Brain (organoid and tissue), 16 donors: ENCODE measurements at places on chromosomes 12 and 14.

DNA sequence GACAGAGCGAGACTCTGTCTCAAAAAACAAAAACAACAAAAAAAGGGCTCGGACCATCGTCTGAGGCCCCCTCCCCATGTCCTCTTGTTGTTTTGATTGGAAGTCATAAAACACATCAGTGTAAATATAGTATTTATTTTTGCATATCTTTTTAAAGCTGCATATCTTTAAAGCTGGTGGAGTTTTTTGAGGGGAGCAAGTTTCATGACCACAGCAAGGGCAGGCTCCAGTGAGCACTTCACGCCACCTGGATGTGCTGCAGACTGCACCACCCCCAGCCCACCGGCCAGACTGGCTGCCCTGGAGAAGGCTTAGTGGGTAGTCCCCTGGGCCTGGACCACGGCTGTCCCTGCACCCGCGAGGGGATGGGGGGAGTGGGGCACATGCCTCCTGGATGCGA is 11.9 kb upstream of the BCL7A start:
- DNase-seq, result no peak

- peak; percentile 93 for DNase-seq
These were observed 85.8 kb upstream of the BCAT1 start for GRCh38 chr12:25034676-25035075.

GRCh38 chr12:726281-727140 is 25.9 kb upstream of the WNK1 start:
- no peak for DNase-seq

DNA sequence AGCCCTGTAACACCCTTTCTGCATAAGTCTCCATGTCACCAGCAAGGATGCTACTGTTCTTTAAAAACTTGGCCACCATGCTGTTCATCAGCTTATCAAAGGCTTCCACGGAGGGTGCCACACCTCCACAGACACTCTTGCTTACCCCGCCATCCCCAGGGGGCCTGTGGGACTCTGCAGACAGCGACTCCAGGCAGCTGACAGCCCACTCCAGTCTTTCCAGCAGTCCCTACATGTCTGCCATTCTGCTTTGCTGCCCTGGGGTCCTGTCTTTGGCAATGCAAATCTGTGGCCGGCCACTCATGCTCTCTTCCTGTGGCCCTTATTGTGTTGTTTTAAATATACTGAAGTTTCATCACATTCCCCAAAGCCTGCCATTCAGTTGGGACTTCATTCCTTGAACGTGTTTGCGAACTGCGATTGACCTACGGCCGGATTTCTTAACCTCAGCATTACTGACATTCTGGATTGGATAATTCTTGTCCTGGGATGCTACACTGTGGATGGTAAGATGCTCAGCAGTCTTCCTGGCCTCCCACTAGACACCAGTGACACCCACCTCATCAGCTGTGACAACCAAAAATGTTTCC is 125.6 kb downstream of the FOXN3 start:
- no peak for DNase-seq

DNA sequence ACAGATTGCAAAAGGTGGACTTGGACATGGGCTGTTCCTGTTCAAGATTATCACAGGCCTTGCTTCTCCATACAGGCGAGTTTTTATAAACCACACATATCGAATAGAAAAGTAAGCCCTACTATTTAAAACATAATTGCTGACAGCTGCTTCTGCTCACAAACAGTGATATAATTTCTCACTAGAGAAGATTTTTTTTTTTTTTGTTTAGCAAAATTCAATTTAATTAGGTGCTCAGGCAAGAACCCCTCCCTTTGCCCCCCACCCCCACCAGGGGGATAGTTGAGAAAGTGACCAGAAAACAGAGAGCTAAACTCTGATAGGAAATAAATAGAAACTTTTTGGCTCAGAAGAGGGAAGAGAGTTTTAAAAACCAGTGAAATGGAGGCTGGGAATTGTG is 132.8 kb upstream of the CRY1 start:
- DNase-seq, result no peak

DNA sequence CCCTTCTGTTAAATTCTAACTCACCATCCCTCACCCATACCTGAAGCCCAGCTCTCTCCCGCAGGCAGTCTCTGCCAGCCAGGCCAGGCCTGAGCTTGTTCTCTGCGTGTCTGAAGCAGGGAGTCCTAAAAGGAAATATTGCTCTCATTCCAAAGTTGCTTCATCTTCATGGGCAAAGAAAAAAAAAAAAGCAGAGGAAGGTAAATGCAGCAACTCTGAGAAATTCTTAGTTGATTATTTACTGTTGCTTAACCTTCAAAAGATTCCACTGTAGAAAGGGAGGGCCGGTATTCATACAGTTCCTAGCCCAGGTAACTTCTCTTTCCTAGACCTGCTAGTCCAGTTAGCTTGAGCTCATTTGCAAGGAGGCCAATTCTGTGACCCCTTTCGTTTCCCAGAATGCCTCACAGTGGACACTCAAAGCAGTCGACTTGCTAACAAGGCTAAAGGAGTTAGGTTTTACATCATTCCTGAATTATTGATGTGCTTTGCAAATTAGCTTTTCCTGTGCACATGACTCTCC is 193.5 kb upstream of the EEA1 start:
- no peak for DNase-seq

- DNase-seq, result no peak
These were observed 208.6 kb downstream of the BTG1 start for GRCh38 chr12:91937009-91937408.

DNA sequence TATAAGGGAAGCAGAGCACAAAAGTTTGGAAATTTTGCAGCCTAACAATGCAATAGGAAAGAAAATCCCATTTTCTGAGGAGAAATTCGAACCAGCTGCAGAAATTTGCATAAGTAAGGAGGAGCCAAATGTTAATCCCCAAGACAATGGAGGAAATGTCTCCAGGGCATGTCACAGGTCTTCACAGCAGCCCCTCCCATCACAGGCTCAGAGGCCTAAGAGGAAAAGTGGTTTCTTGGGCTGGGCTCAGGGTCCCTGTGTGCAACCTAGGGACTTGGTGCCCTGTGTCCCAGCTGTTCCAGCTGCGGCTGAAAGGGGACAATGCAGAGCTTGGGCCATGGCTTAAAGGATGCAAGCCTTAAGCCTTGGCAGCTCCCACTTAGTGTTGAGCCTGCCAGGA is 190.0 kb downstream of the MDGA2 start:
- no peak for DNase-seq

DNA sequence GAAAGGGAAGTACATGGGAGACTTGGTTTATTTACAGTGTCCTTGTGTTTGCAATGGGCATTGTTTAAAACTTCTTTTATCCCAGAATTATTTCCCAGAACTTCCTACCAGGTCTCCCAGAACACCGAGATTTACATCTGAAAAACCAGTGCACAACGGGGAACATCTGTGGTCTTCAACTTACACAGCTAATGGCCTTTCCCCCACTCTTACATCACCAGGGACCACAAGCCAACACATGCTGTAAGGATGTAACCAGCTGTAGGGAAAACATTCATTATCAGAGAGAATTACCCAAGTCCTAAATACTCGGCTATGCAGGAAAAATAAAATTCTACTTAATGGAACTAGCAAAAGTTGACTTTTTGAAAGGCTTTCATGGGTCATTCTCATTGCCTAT is 267.6 kb downstream of the DUSP6 start:
- DNase-seq, result no peak

- DNase-seq, result no peak
These were observed 61.9 kb upstream of the IFNG-AS1 start for GRCh38 chr12:67927324-67927723.

- DNase-seq, result no peak
These were observed 111.8 kb upstream of the DIO2 start for GRCh38 chr14:80323038-80323665.

DNA sequence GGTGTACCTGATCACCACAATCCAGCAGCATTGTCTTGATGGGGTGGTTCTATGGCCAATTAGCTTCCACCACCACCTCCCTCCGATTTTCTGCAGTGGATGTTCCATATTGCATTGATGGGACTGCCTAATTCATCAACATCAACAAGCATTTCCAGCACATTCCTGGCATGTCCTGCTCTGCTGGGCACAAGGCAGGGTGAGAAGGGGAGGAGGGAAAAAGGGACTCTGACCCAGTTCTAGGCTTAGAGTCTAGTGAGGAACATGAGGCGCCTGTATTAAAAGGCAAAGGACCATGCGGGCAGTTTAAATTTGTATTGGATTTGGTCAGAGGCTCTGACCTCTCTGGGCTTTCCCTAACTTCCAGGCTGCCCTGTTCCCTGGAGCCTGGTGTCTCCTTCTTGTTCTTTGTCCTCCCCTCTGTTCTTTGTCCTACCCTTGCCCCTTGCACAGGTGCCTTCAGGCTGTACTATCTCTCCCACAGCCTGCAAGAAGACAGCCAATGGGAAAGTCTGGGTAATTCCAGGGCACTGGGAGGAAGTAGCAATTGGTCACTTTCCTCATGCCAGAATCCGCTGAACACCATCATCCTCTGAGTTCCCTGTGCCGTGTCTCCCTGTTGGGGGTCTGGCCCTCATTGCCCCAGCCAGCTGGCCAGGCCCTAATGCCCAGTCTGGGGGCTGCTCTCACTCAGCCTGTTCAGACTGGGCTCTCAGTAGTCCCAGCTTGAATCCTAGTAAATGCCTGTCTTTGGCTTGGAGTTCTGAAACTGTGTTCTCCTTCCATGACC is 43.3 kb downstream of the TSPAN11 start:
- no peak for DNase-seq

- peak; percentile 81 for DNase-seq
These were observed 44.7 kb downstream of the PALS1 start for GRCh38 chr14:67285876-67286452.

DNA sequence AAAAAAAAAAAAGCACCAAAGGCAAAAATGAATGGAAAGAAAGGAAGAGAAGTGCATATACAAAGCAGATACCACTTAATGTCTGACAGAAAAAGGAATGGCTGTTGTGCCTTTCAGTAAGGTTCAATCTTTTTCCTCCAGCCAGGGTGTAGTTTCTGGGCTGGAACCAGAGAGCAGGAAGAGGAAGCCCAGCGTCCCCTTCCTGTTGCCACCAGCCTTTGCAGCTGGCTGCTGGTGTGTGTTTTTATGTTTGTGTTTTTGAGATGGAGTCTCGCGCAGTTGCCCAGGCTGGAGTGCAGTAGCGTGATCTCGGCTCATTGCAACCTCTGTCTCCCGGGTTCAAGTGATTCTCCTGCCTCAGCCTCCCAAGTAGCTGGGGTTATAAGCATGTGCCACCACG is 64.6 kb upstream of the LTA4H start:
- DNase-seq, result no peak
